Neural progenitor cell (in vitro differentiated cells): ENCODE measurements at places on chromosomes 4 and X. TPM values are rescaled to one million over a fixed set of nuclear protein-coding genes. Genes with fewer than 3 reads are reported as not detected.

The MAGEA2B gene
- not detected in 2 replicates for total RNA-seq

DNA sequence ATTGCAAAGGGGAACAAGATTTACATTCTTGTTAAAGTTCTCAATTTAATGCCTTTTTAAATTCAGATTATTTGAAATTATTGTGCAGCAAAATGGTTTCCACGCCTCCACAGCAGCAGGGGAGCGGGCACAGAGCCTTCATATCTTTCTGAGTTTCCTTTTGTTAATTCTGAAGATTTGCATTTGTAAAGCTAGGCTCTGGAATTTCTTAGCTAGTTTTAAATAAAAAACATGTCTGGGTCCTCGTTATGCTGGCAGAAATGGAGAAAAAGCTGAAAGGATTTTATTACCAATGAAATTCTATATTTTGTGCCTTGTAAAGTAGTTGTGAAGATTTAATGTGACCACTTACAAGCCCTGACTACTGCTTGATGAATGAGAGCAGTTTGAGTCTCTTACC lies 40.8 kb upstream of the MAGED1 start:
- peak; percentile 1 for DNase-seq

DNA sequence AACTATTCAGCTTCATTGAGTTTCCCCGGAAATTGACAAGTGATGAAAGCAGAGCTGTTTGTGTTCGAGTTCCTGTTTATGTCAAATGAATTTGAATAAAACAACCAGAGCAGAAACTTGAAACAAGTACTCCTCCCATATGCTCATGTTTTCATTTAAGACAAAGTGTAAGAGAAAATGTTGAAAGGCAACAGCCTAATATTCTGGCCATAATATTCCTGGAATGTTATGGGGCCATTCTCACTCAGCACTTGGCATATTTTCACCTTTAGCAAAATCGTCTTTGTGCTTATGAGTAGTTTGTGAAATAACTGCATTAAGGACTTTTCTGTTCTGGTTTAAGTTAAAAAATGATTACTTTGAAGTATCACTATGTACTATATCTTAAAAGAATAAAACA lies 276.0 kb upstream of the FAT1 start:
- no peak for DNase-seq

DNA sequence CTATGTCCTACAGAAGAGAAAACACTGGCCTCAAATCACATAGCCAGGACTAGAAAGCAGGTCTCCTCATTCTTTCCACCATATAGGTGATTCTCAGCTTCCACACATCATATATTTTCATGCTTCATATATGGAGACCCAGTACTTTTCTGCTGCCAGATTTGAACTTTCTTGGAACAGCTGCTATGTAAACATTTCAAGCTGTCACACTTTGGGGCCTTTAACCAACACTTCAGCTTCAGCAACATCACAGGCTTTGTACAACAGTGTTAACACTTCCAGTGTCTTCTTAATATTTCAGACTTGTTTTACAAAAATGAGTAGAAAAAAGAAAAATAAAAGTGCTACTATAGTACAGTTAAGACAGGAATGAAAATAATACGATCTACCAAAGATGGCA lies 12.6 kb downstream of the SH3RF1 start:
- no peak for DNase-seq

The PCDH10 gene
- total RNA-seq, result 0.15 and 0.46 TPM in 2 replicates

DNA sequence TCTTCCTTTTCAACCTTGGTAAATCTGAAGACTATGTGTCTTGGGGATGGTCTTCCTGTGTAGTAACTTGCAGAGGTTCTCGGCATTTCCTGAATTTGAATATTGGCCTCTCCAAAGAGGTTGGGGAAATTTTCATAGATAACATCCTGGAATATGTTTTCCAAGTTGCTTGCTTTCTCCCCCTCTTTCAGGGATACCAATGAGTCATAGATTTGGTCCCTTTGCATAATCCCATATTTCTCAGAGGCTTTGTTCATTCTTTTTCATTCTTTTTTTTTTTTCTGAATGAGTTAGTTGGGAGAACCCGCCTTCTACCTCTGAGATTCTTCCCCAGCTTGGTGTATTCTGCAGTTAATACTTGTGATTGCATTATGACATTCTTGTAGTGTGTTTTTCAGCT lies 549.2 kb upstream of the AMOT start:
- DNase-seq, result no peak

DNA sequence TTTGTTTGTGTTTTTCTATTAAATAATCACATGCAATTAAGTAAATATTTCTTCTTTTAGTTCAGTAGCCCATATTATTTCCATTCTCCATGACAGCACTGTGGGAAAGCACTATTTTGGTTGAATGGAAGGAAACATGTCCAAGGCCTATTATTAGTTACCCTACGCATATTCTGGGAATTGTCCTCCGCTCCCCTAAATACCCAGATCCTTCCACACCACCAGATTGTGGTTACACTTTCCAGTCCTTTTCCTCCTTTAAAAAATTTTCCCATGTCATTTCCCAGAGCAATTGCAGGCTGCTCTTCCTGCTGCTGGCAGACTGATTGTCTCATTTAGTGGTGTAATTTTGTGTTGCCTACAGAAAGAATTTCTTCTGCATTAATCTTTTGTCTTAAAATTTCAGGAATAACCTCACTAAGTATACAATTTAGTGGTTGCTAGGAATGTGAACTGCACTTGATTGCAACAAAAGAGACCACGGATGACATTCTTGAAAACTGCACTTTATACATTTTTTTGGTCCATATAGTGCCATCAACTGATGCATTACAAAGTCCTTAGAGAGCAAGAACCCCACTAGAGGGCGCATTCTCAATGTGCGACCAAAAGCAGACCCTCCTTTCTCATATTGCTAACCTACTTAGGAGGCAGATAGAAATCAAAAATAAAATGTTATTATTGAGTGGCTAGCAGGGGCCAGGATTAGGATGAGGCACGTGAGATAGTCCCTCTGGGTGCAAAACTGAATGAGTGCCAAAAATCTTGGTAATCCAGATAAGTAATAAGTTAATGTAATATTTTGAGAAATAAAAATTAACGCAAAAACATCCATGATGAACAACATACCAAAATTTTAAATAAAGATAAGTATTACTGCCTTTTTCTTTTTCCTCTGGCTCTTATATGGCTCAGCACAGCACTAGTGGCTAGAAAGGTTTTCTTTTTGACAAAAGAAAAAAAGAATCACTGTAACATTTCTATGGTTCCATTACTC lies 98.8 kb upstream of the IQCM start:
- peak; percentile 75 for DNase-seq
